ENCODE measurements at places on chromosomes 11 and 22.

DNA sequence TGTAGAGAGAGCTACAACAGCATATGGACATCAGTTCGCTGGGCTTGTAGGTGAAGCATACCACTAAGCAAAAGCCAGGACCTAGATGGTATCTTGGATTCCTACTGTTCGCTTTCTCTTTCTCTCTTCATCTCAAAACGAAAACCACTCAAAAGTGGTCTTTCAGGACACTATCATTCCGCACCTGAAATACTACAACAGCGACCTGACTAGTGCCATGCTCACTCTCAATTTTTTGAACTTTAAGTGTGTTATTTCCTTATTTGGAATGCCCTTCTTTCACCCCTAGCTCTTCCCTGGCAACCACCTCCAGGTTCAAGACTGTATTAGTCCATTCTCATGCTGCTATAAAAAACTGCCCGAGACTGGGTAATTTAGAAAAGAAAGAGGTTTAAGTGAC, 59.2 kb downstream of the CCDC83 start:
- DNase-seq = no peak

DNA sequence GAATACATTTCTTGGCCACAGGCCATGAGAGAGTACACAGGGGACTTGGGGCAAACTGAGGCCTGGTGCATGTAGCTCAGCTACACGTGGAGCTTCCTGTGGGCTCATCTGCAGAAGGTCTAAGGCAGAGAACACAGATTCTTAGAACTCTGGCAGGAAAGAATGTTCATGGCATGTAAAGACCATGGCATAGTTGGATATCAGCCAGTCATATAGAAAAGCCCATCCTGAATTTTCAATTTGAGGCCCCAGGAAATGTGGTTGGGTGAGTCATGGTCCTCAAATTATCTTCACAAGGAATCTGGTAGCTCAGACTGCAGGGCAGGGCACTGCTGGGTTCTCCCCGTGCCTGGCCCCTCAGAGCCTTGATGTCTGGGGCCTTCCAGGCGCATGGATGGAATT, 13.7 kb upstream of the ST3GAL4 start:
- DNase-seq = no peak

DNA sequence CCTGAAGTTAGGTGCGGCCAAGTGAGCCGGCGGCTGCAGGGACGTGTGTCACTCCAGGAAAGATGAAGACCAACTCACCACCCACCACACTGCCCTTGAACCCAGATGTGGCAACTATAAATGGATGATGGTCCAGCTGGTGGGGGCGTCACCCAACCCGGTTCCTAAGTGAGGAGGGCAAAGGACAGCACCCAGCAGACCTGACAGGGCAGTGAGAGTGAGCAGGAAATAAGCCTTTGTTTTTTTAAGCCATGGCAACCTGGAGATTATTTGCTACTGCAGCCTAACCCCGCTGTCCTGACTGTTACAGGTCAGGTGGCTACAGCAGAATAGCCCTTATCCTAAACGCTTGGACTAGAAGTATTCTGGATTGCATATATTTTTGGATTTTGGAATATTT, 228.9 kb downstream of the CTTN start:
- no peak for DNase-seq

- no peak for DNase-seq
Observed at GRCh38 chr22:19207401-19207808, 28.9 kb upstream of the SLC25A1 start.

GRCh38 chr11:113477321-113477720, 2.1 kb upstream of the DRD2 start:
- no peak for DNase-seq
